ENCODE measurements at places on chromosomes 16 and 17. TPM values are rescaled to one million over a fixed set of nuclear protein-coding genes. Genes with fewer than 3 reads are reported as not detected.

Gene OTOA
- total RNA-seq: under 0.01 TPM

DNA sequence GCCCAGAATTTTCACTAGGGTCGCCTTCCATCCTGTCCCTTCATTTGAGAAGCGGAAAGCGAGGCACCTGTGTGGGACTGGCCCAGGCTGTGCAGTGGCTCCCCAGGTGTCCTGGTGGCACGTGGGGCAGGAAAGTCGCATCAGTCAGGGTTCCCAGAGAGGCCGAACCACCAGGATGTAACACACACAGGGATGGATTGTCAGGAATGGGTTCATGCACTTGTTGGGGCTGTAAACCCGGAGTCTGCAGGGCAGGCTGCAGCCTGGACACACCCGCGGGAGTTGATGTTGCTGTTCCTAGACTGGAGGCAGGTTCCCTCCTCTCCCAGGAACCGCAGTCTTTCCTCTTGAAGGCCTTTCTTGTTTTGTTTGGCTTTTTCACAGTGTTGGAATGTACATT lies 30.7 kb upstream of the RPTOR start:
- no peak for DNase-seq

Gene HAP1
- total RNA-seq: under 0.01 TPM

DNA sequence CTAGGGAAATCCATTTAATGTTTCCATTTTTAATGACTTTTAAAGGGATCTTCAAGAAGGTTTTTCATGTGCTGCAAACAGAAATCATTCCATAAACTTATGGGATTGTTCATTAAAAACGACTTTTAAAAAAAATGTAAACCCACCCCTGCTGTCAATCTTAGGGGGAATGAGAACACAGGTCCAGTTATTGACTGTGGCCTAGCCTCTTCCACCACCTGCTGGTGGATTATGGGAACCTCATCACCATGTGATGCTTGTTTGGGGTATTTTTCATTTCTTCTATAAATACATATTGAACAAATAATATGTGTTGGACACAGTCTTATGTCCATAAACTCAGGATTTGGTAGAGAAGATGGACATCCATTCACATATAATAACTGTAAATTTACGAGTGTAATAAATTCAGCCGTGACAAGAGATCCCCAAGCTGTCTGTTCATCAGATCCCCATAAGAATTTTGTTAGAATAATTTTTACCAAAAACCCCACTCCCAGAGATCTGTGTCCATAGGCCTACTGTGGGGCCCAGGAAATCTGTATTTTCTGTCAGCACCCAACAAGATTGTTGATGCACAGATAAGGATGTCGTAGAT lies 42.0 kb upstream of the TMC5 start:
- DNase-seq: peak; percentile 84

Gene CDRT15L2
- not detected for total RNA-seq

- DNase-seq: peak; percentile 79
Observed at GRCh38 chr17:11598274-11599221, at the start of gene DNAH9. Gene DNAH9, plus strand, starts transcription at chr17:11598470. Its CDS starts 29 bp downstream, at chr17:11598499.

DNA sequence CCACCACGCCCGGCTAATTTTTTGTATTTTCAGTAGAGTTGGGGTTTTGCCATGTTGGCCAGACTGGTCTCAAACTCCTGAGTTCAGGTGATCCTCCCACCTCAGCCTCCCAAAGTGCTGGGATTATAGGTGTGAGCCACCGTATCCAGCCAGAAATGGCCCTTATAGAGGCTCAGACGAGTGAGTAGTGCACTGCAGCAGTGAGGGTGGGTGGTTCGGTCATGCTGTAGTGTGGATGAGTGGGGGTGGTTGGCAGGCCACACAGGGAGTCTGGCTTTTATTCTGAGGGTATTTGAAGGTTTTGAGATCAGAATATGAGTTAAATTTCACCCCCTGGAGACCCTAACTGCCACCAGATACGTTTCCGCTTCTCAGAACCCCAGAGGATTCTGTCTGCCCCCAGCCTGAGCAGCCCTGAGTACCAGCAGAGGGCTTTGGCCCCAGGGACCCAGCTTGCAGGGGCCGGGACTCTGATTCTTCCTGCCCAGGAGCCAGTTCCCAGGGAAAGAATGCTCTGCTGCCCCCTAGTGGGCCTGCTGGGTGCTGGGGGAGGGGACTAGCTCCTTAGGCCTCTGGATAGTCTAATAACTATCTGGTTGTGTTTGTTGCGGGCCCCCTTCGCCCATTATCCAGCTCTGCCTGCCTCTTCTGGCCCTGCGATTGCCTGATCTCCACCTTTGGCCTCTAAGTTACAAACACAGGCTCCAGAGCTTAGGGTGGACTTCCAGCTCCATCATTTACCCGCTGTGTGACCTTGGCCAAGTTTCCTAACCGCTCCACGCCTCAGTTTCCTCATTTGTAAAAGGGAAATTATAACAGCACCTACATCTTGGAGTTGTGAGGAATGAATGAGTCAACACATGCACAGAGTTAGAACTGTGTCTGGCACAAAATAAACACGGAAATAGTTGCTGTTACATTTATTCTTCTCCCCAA lies 2.0 kb downstream of the ZNF771 start:
- peak; percentile 88 for DNase-seq

Gene CPNE7
- 3.5 TPM for total RNA-seq

Gene TTYH2
- 0.40 TPM for total RNA-seq

Gene MEIOC
- not detected for total RNA-seq

Gene TLCD3B
- not detected for total RNA-seq

DNA sequence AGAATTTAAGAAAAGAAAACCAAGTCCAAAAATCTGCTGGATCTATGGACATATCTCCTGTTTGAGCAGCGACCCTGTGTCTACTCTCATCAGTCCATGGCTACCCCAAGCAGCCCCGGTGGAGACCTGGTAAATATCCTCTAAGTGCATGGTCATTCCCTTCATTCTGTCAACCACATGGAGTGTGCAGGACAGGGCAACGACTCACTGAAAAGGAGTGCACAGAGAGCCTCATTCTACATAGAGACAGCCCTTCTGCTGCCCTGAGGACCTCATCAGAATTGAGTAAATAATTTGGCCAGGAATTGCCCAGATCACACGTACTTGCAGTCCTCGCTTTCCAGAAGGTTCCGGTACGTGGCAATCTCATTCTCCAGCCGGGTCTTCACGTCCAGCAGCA lies 3.0 kb downstream of the KRT38 start:
- no peak for DNase-seq

- no peak for DNase-seq
Observed at GRCh38 chr16:82899731-82900450, 273.1 kb downstream of the CDH13 start.

GRCh38 chr17:49082231-49082630 lies 50.3 kb upstream of the B4GALNT2 start:
- no peak for DNase-seq

DNA sequence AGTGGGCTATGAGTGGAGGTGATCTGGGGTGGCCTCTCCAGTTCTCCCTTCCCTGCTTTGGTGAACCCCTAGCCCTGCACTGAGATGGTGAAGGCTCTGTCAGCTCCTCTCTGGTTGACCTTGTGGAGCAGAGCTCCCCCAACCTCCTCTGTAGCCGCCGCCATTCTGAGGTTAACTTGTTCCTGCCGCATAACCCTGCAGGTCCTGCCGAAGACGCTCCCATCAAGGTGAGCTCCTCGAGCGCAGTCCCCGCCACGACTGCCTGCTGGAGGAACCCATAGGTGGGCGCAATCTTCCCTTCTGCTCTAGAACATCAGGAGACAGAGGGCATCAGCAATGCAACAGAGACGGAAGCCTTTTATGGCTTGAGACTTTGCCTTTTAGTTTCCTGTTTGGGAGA lies 15.2 kb upstream of the SLC47A2 start:
- no peak for DNase-seq

GRCh38 chr17:32126746-32127145 lies 15.6 kb upstream of the RHOT1 start:
- no peak for DNase-seq

Data from lung microvascular endothelial cell (primary cell).